ENCODE measurements at places on chromosomes 1 and 21.

DNA sequence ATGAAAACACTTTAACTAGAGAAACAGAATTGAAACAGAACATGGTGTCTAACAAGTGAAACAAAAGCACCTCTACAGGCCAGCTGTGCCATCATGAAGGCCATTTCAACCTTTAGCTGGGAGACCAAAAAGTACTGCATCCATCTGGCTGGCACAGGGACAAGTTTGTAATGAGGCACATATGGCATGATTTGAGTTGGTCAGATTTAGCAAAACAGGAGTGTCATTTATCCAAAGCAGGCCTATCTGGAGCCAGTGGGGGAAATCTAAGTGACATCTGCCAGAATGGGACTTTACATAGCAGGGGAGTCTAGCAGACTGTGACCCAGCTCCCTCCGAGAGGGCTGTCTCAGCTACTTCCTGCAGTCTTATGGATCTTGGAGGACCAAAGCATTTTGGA lies 51.9 kb downstream of the DNTTIP2 start:
- DNase-seq = no peak

DNA sequence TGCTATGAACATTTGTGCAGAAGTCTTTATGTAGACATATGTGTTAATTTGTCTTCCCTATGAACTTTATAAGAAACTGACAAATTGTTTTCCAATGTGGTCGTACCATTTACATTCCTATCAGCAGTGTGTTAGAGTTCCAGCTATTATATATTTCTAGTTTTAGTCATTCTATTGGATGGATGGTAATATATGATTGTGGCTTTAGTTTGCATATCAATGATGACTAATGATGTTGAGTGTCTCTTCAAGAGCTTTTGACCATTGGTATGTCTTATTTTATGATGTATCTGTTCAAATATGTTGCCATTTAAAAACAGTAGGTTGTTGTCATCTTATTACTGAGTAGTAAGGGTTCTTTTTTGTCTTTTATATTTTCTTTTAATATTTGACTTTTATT lies 16.2 kb upstream of the ZNF326 start:
- no peak for DNase-seq

DNA sequence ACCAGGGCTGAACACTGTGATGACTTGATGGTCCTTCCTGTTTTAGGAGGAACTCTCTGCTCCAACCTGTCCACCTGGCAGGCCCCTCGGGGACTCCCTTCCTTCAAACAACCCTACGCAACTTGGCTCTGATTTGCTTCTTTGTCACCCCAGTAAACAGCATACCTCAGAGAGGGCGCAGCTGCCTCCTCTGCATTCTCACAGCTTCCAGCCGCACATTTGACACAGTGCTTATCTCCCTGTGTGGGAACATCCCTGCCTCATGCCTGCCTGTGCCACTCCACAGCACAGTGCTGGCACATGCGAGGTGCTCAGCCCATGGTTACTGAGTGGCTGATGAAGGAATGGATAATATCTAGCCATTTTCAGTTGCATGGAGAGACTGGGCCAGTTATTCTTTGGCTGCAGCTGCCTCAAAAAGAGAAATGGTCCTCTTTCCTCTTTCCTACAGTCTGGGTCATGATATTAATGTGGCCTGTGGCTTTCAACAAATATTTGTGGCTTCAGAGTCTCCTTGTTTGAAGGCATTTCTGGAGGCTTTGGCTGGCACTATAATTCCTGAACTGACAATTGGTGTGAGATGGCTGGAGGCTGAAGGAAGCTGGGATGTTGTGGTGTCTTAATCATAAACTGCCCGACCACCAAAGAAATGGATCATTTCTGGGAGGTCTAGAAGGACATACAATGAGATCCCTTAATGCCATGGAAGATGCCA lies 77.9 kb downstream of the TENT5C start:
- no peak for DNase-seq

GRCh38 chr1:248791010-248791409 lies 34.7 kb downstream of the SH3BP5L start:
- no peak for DNase-seq

GRCh38 chr21:39156024-39156423 lies 27.2 kb downstream of the PSMG1 start:
- no peak for DNase-seq

DNA sequence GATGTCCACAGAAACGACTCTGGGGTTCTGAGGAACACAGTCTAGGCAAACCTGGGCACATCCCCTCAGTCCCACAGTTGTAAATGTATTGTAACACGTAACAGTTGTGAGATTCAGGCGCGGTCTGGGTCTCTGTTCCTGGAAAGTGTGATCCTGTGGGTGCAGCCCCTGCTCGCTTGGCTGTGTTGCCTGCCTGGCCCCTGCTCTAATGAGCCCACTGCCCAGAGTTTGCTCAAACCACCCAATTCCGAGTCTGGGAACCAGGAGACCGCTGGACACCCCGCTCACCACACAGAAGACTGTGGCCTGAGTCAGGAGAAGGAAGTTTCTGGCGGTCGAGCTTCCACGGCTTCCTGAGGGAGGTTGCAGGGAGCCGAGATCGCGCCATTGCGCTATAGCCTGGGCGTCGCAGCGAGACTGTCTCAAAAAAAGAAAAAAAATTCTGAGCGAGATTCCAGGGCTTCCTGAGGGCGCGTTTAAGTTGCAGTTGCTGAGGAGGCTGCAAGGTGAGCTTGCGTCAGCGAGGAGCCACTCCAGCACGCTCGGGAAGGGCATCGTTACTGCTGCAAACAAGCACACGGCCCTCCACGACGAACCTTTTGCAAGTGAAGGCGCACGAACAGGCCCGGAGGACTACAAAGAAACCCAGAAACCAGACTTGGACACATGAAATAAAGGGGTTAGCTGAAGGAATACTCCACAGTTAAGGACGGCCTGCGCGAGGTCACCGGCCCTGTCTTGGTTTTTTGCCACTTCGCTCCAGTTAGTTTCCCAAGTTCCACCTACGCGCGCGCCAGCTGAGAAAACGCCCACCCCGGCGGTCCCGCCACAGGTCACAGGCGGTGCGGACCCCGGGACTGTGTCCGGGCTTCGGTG lies 1.1 kb downstream of the C21orf58 start:
- peak; percentile 42 for DNase-seq

- DNase-seq = no peak
Measured at GRCh38 chr1:159889821-159890252, 10.1 kb downstream of the CFAP45 start.
